WTC11 (cell line): ENCODE measurements at places on chromosomes 6 and 20.

DNA sequence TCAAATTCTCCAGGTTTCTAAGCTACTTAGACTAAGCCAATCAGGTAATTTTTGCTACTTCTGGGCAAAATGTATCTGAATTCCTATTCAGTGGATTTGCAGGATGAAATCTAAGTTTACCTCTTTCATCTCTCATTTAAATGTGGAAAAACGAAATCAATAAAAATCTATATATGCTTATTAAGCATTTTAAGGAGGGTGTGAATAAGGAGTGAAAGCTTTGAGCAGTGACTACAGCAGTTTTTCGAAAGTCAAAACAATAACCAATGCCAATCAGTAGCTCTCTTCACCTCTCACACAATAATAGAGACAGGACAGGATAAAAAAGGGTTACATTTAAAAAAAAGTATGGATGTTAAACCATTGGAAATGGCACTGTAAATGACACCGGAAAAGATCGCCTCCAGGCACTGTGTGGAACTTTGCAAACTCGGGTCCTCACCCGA lies 476 bp upstream of the BCKDHB start:
- peak overlapping the region; percentile 64 for H3K27ac ChIP-seq
- peaks cover 26% of the 10 kb centered on the region for H3K4me1 ChIP-seq
- peaks cover 11% of the 10 kb centered on the region for H3K27me3 ChIP-seq
- peak overlapping the region; percentile 98 for H3K4me3 ChIP-seq
- DNase-seq, result no peak

DNA sequence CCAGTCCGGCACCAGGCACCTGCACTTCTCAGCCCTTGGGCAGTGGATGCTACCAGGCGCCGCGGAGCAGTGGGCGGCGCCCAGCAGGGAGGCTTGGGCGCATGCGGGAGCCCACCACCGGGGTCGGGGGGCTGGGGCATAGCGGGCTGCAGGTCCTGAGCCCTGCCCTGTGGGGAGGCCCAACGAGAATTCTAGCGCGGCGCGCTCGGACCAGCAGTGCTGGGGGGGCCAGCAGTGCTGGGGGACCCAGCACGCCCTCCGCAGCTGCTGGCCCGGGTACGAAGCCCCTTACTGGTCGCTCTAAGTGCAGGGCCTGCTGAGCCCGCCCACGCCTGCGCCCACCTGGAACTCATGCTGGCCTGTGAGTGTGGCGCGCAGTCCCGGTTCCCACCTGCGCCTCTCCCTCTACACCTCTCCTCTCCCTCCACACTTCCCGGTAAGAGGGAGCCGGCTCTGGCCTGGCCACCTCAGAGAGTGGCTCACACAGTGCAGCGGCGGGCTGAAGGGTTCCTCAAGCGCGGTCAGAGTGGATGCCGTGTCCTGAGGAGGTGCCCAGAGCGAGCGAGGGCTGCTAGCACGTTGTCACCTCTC lies 28.5 kb upstream of the SERPINB1 start:
- DNase-seq, result no peak
- H3K27ac ChIP-seq, result no peak overlapping the region
- H3K4me3 ChIP-seq, result no peak overlapping the region
- H3K4me1 ChIP-seq, result peaks cover 67% of the 10 kb centered on the region
- H3K27me3 ChIP-seq, result peaks cover 15% of the 10 kb centered on the region
- 0 out of 2 replicates have a peak, but pooled peaks cover 3% of the 10 kb centered on the region for H3K36me3 ChIP-seq

- H3K4me1 ChIP-seq, result peaks cover 49% of the 10 kb centered on the region
- no peak for DNase-seq
- H3K27me3 ChIP-seq, result no peaks in the 10 kb centered on the region
- no peak overlapping the region for H3K27ac ChIP-seq
Observed at GRCh38 chr6:15948930-15949900, 179.7 kb upstream of the MYLIP start.

DNA sequence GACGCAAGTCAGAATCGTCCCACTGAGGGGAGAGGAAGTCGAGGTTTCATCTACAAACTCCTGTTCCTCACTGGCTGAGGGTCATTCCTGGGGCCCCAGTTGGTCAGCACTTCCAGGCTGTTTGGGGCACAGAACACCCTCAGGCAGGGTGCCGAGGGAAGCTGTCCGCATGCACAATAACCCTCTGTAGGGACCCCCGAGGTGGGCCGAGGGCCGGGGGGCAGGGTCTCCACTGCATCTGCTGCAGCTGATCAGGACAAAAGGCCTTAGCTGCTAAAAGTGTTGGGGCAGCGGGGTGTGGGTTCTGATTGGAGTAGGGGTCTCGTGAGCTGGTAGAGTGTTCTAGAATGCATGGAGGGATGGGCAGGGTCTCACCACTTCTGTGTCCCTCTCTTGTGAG lies 125.1 kb downstream of the TOX2 start:
- peaks cover 2% of the 10 kb centered on the region; the same call in 1 of the 2 replicates for H3K27me3 ChIP-seq
- H3K36me3 ChIP-seq, result no peaks in the 10 kb centered on the region
- no peak overlapping the region for H3K4me3 ChIP-seq
- no peak overlapping the region for H3K27ac ChIP-seq
- 0 out of 2 replicates have a peak, but pooled peaks cover 2% of the 10 kb centered on the region for H3K4me1 ChIP-seq
- no peak for DNase-seq

DNA sequence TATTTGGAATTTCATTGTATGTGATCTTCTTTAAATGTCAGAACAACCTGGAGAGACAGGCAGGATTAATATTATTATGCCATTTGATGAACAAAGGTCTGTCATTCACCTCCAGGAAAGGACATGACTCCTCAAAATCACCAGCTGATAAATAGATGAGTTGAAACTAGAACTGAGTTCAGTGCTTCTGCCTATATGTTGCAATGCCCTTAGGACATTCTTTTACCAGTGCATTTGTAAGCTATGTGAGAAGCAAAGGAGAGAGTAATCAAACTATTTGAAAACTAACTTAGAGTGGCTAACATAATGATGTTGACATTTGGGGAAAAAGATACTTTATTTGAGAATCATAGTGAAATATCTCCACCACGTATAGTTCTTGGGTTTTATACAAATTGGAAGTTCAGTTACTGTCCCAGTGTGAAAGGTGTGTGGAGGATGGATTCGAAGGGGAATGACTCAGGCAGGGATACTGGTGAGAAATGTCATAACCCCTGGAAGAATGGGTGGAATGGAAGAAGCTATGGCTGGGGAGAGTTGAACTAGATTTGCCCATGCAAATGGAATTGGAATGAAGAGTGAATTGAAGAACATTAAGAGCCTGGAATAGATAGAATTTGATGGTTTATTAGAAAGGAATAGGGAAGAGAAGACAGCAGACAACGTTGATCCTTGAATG lies 21.5 kb downstream of the PKIB start:
- no peaks in the 10 kb centered on the region for H3K27me3 ChIP-seq
- no peaks in the 10 kb centered on the region for H3K4me1 ChIP-seq
- no peak overlapping the region for H3K4me3 ChIP-seq

DNA sequence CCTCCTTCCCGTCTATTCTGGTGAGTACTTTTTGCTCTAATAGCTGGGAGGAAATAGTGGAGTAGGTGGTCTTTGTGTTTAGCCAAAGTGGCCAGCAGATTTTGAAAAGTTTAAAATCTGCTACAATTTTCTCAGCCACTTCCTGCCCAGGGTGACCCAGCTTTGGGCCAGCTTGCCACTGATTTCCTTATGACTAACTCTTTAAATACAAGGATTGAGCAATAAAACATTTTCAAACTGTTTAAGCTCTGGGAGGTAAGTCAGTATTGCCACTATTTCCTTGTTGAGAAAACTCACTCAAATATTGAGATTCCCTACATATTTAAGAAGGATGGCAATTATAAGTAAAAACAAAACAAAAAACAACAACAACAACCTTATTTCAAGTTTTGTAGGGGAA lies 54.5 kb downstream of the TRMT11 start:
- DNase-seq, result no peak
- H3K36me3 ChIP-seq, result peaks cover 53% of the 10 kb centered on the region
- H3K4me1 ChIP-seq, result peaks cover under 1% of the 10 kb centered on the region; the same call in 1 of the 2 replicates
- H3K27ac ChIP-seq, result no peak overlapping the region

DNA sequence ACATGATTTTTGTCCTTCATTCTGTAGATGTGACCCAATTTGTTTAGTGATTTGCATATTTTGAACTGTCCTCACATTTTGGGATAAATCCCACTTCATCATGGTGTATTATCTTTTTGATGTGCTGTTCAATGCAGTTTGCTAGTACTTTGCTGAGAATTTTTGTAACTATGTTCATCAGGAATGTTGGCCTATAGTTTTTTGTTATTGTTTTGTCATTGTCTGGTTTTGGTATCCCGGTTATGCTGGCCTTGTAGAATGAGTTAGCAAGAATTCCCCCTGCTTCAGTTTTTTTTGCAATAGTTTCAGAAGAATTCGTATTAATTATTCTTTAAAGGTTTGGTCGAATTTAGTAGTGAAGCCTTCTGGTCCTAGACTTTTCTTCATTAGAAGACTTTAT lies 11.9 kb downstream of the KIF25 start:
- H3K36me3 ChIP-seq, result peaks cover 19% of the 10 kb centered on the region
- no peaks in the 10 kb centered on the region for H3K4me1 ChIP-seq
- no peak overlapping the region for H3K4me3 ChIP-seq
- no peak for DNase-seq
- H3K27me3 ChIP-seq, result no peaks in the 10 kb centered on the region

- H3K27ac ChIP-seq, result no peak overlapping the region
- peaks cover 38% of the 10 kb centered on the region for H3K4me1 ChIP-seq
- DNase-seq, result no peak
- no peaks in the 10 kb centered on the region for H3K27me3 ChIP-seq
Observed at GRCh38 chr6:132131351-132131750, 180.2 kb upstream of the CCN2 start.

DNA sequence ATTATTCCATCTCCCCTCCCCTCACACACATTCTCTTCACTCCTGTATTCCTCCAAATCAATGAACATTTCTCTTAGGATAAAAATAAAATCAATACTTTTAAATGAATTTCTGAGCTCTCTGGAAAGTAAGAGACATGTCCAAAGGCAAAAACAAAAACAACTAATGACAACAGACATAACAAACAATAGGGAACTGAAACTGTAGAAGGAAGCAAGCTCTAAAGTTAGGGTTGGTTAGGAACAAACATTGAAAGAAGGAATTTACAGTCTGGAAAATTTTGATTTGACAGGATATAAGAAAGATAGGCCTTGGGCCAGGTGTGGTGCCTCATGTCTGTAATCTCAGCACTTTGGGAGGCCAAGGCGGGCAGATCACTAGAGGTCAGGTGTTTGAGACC lies 17.5 kb upstream of the MYCT1 start:
- H3K27me3 ChIP-seq, result no peaks in the 10 kb centered on the region
- H3K27ac ChIP-seq, result peak overlapping the region; percentile 96
- DNase-seq, result no peak
- H3K4me1 ChIP-seq, result peaks cover 67% of the 10 kb centered on the region

DNA sequence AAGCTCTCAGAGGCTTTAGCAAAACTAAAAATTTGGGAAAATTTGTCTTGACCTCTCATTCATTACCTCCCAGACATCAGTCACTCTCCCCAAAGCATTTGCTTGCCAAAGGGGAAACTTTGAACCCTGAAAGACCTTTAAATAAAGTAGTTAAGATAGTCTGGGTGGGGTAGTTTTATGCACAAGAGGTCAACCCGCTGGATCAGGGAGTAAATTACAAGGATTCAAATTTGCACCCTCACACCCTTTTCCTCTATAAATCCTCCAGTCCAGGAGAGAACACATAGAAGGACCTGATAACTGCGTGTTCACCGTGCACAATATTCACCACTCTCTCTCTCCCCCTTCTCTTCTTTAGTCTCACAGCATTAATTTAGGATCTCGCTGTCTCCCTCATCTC lies 36.1 kb upstream of the TNFRSF21 start:
- no peaks in the 10 kb centered on the region for H3K27me3 ChIP-seq
- DNase-seq, result no peak
- H3K27ac ChIP-seq, result no peak overlapping the region
- no peaks in the 10 kb centered on the region for H3K36me3 ChIP-seq

DNA sequence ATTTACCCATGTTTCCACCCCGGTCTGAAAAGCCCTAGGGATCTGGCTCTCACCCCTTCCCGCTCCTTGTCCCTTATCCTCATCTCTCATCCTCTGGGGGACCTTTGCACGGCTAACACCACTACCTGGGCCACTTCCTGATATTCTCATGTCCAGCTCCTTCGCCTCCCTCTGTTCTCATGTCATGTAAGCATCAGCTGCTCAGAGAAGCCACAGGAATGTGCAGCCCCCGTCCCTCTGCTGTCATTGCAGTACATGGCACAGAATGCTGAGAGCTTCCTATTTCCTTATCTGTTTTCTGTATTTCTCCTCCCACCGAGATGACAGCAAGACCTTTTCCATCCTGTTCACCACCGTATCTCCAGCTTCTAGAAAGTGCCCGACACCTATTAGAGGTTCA lies 102.4 kb downstream of the MTHFD1L start:
- H3K4me3 ChIP-seq, result no peak overlapping the region
- no peaks in the 10 kb centered on the region for H3K4me1 ChIP-seq
- no peaks in the 10 kb centered on the region for H3K27me3 ChIP-seq
- peaks cover 32% of the 10 kb centered on the region for H3K36me3 ChIP-seq
- H3K27ac ChIP-seq, result 0 out of 2 replicates have a peak overlapping the region, but pooled peaks have one; percentile 4

DNA sequence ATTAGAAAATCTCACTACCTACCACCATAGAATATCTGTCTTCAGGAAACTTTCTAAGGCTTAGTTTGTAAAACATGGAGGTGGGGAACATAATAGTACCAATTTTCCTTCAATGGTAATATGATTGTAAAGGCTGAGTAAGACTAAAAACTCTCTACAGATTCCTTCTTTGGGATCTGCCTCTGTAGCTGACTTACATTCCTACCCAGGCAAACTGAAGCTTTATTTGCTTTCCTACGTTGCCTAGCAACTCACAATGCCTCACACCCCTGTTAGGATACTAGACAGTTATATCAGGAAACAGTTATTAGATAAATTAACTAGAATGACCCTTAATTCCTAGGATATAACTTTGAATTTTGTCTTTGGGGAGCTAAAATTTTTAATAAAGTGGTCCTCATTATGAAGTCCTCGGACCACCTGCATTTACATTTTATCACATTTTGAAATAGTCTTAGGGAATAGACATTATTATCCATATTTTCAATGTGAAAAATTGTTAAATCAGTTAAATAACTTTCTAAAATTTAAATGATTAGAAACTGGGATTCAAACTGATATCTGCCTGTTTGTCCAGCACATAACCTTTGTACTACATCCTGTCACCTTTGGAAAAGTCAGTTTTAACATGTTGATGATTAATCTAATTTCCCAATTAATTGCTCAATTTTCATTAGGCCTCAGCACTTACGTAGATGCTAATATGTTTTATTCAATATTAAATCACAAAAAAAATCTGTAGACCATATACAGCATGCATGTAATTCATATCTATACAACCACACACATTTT lies 591.4 kb downstream of the RNF144B start:
- no peaks in the 10 kb centered on the region for H3K36me3 ChIP-seq
- H3K4me1 ChIP-seq, result peaks cover 5% of the 10 kb centered on the region; the same call in 1 of the 2 replicates
- H3K27me3 ChIP-seq, result no peaks in the 10 kb centered on the region
- H3K4me3 ChIP-seq, result no peak overlapping the region
- H3K27ac ChIP-seq, result no peak overlapping the region
- DNase-seq, result no peak

GRCh38 chr20:41340327-41341055 lies at the start of gene LPIN3:
Gene LPIN3 (plus strand): TSS chr20:41340821. CDS start chr20:41345804, 4,983 bp downstream.
- H3K4me1 ChIP-seq, result peaks cover 6% of the 10 kb centered on the region
- DNase-seq, result peak; percentile 94
- H3K27ac ChIP-seq, result peak within 1 kb of the TSS; percentile 92
- H3K27me3 ChIP-seq, result peaks cover 8% of the 10 kb centered on the region
